GM12892 (cell line): ENCODE measurements at places on chromosomes 6 and 20.

DNA sequence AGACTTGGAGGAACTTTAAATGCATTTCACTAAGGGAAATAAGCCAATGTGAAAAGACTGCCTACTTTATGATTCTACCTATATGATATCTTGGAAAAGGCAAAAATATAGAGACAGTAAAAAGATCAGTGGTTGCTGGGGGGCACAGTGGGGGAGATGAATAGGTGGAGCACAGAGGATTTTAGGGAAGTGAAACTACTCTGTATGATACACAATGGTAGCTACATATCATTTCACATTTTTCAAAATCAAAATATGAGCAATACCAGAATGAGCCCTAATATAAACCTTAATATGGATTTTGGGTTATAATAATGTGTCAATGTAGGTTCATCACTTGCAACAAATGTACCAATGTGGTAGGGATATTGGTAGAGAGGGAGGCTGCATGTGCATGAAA lies 161.4 kb upstream of the HTR1E start:
- DNase-seq = no peak

DNA sequence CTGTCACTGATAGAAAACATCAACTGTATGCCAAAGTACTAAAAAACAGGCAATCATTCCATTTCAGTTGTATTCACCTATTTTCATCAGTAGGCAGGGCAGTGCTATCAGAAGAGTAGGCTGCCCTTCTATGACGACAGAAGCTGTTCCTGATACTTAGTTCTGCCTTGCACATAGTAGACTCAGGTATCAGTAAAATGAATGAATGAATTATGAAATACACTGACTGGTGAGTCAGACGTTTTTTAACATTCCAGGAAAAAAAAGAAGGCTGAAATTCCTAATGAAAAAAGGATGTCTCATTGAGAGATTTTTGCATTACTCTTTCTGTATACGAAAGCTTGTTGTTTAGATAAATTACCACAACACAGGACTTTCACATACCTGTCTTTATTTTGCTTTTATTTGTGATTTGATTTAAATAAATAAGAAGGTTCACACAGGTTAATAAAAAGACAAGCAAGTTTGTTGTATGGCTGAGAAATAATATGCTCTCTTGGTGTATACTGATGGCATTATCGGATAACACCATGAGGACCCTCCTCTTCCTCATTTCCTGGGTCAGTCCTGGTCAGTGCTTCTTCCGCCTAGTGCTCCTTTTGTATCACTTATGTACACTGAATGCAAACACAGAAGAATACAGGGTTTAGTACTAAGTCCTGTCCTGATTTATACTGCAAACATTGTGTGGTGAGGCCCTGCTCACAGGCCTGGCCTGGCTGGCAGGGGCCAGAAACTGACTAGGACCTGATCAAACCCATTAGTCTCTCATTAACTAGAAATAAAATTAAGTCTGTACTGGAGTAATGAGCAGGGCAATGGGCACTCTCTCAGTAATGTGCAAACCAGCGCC lies 39.4 kb upstream of the SPDEF start:
- DNase-seq = no peak

- DNase-seq = no peak
Measured at GRCh38 chr20:37981568-37981967, 51.7 kb downstream of the TTI1 start.

DNA sequence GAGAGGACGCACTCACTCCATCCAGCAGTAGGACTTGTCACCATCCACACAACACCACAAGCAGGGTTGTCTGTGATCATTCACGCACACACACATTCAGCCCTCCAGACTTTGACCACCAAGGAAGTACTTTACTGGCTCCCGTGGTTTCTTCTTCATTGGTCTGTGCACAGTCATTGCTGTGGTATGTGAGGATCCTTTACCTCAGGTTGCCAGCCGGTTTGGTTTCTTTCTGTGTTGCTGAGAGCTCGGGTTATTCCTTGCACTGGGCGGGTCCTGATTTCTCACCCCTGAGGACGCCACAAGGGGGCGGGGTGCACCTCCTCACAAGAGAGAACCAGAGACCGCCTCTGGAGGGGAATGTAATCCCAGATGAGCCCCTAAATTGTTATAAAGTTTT lies 11.2 kb downstream of the SLC35A1 start:
- no peak for DNase-seq

GRCh38 chr6:35642471-35643161 lies 46.1 kb downstream of the FKBP5 start:
- no peak for DNase-seq
